ENCODE measurements at places on chromosomes 13 and 19. TPM values are rescaled to one million over a fixed set of nuclear protein-coding genes. Genes with fewer than 3 reads are reported as not detected.

LIM2 gene
- polyA plus RNA-seq: not detected

NFIX gene
- not detected for polyA plus RNA-seq

SLC5A5 gene
- 1.8 TPM for polyA plus RNA-seq

CYP2F1 gene
- not detected for polyA plus RNA-seq
